NCI-H1436 treated with DMSO at 0.1 percent for 48 hours (cell line): ENCODE measurements at places on chromosomes 7 and 10.
A peak's percentile ranks its signal among the peaks of the same experiment; 100 is the strongest.

- DNase-seq: no peak
Observed at GRCh38 chr7:155550916-155551315, 4.6 kb upstream of the CNPY1 start.

- no peak for DNase-seq
Observed at GRCh38 chr7:66505531-66506451, 122.9 kb upstream of the KCTD7 start.

DNA sequence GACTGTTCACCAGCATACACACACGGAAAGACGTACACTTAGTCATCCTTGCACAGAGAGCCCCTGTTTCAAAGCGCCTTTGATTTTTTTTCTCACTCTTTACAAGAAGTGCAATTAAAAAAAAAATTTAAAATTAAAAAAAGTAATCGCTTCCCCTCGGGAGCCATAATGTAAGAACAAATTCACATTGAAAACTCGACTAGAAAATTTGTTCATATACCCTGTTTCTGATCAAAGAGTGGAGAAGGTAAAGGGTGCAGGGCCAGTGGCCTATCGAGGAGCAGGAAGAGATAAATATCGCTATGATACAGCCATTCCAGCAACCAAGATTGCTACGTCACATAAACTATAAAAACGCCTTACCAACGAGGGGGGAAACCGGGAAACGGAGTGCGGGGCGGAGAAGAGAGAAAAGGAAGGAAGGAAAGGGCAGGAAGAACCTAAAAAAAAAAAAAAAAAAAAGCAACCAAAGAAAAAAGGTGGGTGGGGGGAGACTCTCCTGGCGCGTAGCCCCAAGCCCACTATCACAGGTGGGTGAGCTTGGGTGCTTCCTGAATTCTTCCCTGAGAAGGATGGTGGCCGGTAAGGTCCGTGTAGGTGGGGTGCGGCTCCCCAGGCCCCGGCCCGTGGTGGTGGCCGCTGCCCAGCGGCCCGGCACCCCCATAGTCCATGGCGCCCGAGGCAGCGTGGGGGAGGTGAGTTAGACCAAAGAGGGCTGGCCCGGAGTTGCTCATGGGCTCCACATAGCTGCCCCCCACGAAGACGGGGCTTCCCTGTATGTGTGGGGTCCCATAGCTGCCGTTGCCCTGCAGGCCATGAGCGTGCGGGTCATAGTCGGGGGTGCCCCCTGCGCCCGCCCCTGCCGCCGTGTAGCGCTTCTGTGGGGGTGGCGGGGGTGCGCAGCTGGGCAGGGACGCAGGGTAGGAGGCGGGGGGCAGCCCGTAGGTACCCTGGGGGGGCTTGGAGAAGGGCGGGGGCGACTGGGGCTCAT lies 5.2 kb upstream of the HOXA2 start:
- no peak for DNase-seq

- DNase-seq: peak; percentile 4
Observed at GRCh38 chr10:35563261-35563891, 41.8 kb upstream of the GJD4 start.

DNA sequence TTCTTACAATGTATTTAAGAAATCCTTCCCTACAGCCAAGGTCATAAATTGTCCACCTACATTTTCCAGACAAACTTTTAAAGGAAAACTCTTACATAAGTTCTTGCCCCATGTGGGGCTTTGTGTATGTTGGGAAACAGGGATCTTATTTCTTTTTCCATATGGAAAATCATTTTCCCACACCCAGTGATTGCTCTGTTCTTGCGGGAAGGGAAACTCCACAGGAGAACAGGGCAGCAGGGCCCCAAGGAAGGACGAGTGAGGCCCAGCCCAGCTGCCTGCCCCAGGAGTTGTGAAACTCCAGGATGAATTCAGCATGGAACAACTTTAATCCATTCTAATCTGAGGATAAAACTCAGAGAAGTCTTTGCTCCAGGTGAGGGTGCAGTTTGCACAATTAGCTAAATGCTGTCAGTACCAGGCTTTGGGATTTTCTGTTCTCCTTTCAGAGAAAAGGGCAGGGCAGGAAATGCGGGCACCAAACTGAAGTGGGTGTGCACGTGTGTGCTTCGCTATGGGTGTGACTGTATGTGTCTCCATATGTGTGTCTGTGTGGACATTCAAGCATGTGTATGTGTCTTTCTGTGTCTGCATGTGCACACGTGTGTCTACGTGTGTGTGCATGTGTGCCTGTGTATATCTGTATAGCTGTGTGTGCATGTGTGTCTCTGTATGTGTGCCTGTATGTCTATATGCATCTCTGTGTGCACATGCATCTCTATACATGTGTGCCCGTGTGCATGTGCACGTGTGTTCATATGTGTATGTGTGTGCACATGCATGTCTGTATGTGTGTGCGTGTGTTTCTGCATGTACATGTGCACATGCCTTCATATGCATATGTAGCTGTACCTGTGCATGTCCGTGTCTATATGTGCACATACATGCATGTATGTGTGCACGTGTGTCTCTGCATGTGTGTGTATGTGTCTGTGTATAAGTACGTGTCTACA lies 102.0 kb upstream of the FAM20C start:
- DNase-seq: no peak

- DNase-seq: no peak
Observed at GRCh38 chr7:113092762-113093161, 6.1 kb upstream of the GPR85 start.

DNA sequence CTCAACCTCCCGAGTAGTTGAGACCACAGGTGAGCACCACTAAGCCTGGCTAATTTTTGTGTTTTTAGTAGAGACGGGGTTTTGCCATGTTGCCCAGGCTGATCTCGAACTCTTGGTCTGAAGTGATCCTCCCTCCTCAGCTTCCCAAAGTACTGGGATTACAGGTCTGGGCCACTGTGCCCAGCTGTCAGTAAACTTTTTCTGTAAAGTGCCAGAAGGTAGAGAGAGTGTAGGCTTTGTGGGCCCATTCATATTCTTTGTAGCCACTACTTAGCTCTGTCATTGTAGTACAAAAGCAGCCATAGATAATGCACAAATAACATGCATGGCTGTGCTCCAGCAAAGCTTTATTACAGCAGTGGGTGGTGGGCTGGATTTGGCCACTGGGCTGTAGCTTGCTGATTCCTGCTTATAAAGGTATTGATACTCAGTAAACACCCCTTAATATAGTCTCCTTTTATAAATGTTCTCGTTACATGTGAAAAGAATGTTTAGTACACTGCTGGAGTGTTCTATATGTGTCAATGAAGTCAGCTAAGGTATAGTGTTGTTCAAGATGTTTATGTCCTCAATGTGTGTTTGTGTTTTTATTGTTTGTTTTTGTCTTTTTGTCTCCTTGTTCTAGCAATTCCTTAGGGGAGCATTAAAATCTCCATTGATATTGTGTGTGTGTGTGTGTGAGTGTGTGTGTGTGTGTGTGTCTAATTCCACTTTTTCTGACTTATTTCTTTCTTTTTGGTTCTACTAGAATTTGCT lies 644.7 kb upstream of the DPP6 start:
- DNase-seq: no peak

DNA sequence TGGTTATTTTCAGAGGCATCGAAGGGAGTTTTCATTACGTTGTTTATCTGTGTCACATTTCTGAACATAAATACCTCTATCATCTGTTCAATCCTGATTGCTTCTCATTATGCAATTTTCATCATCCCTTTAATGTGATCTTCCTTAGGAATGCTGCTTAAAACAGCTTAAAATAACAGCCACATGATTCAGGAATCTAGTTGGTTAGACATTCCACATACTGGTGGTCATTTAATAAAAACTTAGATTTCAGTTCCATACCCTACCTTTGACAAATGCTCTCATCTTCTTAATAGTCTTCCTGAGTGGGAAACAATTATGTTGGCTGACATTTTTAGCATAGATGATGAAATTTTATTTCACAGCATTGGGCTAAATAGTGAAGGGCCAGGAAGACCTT lies 191.3 kb upstream of the CDCA7L start:
- DNase-seq: no peak

DNA sequence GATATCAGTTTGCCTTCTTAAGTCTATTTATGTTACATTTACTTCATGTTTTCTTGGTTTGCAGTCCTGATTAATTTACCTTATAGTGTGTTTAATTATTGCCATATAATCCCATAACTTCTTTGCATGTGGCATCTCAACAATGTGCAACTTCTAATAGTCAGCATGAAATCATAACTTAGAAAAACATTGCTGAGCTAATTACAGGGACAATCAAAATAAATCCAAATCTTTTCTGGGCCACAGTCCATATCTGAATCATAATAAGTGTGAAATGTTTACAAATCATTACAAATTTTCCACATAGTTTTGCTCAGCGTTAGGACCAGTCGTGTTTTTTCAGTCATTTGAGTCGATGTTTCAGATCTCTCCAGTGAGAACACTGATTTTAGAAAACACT lies 29.1 kb upstream of the CABCOCO1 start:
- DNase-seq: no peak

DNA sequence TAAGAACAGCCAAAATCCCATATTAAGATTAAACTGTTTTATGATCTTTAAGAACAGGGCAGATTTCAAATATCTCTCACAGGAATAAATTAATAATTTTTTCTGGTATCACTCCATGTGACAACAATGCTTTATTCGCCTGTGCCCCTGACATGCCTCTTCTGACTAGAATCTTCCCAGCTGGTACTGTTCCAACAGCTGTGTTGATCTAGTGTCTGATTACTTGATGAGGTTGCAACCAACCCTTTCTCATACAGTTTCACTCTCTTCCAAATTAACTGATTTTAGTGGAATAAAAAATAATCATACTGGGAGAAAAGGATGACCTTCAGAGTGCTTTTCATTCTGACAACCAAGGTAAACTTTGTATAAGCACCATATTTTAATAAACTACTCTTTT lies 151.9 kb downstream of the CHRM2 start:
- DNase-seq: no peak

DNA sequence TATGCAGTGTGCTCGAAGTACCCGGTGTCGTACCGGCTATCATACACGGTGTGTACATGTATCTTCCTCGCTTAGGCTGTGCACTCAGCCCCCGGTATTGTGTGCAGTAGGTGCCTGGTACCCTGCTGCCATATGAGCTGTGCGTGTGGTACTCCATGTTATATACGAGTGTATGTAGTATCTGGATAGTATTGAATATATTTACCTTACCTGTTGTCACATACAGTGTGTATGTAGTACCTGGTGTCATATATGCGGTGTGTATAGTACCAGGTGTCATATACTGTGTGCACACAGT lies 1.2 kb downstream of the ZMYND11 start:
- no peak for DNase-seq

DNA sequence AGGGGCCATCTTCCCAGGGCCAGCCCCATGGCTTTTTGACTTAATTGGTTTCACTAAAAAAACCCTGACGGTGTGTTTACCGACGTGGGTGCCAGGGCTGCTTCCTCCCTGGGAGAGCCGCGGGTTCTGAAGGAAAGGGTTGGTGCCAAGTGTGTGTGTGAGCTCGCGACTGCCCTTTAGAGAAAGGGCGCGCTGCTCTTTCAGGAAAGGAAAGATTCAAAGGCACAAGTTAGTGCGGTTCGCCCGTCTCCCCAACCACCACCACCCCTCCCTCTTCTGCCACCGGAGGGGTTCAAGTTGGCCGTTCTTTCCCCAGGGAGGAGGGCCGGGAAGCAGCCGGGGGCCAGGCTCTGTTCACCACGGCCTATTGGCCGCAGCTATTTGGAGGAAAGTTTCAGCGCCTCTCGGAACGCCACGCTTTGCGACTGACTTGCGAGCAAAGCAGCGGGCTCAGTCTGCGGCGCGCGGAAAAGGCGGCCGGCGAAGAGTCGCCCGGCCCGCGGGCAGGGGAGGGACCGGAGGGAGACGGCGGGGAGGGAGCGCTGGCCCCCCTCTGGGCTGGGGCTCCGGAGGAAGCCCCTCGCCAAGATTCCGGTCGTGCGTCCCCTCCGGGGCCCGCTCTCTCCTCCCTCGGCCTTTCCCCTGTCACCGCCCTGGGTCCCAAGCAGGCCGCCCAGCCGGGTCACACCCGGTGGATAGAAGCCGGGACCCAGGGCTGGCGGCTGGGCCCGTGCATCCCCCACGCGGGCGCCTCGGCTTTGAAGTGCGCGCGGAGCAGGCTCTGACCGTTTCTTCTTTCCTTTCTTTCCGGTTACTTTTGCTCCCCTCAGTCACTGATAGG lies 165.9 kb upstream of the PPP1R3A start:
- no peak for DNase-seq

- DNase-seq: no peak
Observed at GRCh38 chr10:60762554-60762953, 15.7 kb upstream of the CDK1 start.

DNA sequence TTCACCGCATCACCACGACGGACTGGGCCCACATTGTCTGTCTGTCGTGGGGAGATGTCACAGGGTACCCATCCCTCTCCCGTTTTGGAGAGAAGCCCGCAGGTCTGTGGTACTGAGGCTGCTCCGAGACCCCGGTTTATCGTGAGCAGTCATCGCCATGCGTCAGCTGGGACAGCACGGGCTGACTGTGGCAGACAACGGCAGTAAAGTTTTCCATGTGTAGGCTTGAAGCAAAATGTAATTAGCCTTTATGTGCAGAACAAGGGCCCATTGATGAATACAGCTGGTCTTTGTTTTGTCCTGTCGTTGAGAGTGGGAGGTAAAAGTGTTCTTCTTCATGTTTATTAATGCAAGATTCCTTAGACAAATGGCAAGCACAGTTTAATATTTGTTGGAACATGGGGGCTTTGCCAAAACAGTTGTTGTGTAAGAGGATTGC lies 167.4 kb upstream of the SH2B2 start:
- DNase-seq: no peak

GRCh38 chr7:32958046-32959025 lies 1.1 kb downstream of the FKBP9 start:
- DNase-seq: no peak

- DNase-seq: no peak
Observed at GRCh38 chr7:158068853-158069252, 518.8 kb downstream of the PTPRN2 start.

GRCh38 chr7:6443372-6443941 lies 4.3 kb downstream of the DAGLB start:
- no peak for DNase-seq

DNA sequence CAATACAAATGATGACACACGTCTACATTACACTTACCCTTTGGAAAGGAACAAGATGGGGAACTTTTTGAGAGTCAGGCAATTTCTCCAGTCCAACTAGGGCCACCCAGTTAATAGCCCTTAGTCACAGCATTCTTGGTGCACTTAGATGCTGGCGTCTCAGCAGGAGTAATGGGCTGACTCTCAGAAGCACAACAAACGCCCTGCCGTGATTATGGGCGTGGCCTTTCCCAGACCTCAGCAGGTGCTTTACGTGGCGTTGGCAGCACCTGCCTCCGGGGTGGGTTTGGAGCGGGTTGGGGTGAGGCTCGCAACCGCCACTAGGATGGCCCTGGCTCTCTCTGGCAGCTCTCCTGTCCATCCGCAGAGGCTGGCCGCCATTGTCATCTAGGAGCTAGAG lies 147.6 kb upstream of the SHH start:
- DNase-seq: no peak

DNA sequence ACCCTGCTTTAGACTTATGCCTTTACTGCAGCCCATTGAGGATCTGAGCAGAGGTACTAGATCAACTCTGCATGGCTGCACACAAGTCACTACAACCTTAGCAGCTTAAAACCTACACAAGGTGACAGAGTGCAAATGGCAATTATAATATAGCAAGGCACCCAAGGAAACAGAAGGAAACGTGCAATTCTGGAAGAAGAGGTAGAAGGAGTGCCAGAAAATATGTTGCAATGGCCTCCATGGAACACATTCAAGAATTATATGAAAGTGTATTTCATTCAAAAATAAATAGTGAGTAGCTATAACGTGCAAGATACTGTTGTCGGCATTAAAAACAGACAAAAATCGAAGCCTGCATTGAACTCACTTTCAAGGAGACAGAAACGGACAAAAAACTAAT lies 2.9 kb upstream of the AKR1C8 start:
- no peak for DNase-seq
